Epithelial cell of alveolus of lung (primary cell): ENCODE measurements at places on chromosomes 3 and 15. TPM values are rescaled to one million over a fixed set of nuclear protein-coding genes. Genes with fewer than 3 reads are reported as not detected.

Gene CPNE9
- not detected in 2 replicates for total RNA-seq

Gene SLC30A4
- 5.5 and 7.0 TPM in 2 replicates for total RNA-seq

Gene ATP13A5
- total RNA-seq: not detected in 2 replicates

Gene CRYGS
- 0.88 and 1.0 TPM in 2 replicates for total RNA-seq

Gene ECE2
- not detected in 2 replicates for total RNA-seq

Gene CHL1
- 0.39 and 19.6 TPM in 2 replicates for total RNA-seq

Gene ADPRH
- 0.40 and 2.3 TPM in 2 replicates for total RNA-seq

Gene GXYLT2
- total RNA-seq: 29.0 and 33.0 TPM in 2 replicates

Gene ASB14
- not detected in 2 replicates for total RNA-seq

Gene MGA
- 12.7 and 14.9 TPM in 2 replicates for total RNA-seq

Gene CCR3
- not detected in 2 replicates for total RNA-seq
